ENCODE measurements at places on chromosomes 13 and 19. TPM values are rescaled to one million over a fixed set of nuclear protein-coding genes. Genes with fewer than 3 reads are reported as not detected.

YJEFN3 gene
- 0.27 TPM for total RNA-seq

HS6ST3 gene
- total RNA-seq, result 2.5 TPM

NPAS1 gene
- total RNA-seq, result not detected

LAIR2 gene
- not detected for total RNA-seq

FGF14 gene
- total RNA-seq, result under 0.01 TPM

ZNF544 gene
- total RNA-seq, result 54.0 TPM

ALOX5AP gene
- total RNA-seq, result not detected

SOX1 gene
- not detected for total RNA-seq

GPC6 gene
- total RNA-seq, result 0.13 TPM

FAM216B gene
- not detected for total RNA-seq

FCHO1 gene
- 0.93 TPM for total RNA-seq

COG6 gene
- total RNA-seq, result 25.3 TPM

ZNF610 gene
- 3.1 TPM for total RNA-seq

IGFL1 gene
- not detected for total RNA-seq

TMTC4 gene
- 36.3 TPM for total RNA-seq

PODNL1 gene
- total RNA-seq, result 0.53 TPM

MAG gene
- not detected for total RNA-seq

NTF4 gene
- not detected for total RNA-seq

PRR19 gene
- total RNA-seq, result 0.50 TPM

LILRB2 gene
- not detected for total RNA-seq

OR10H1 gene
- not detected for total RNA-seq

CAMSAP3 gene
- 0.13 TPM for total RNA-seq

ZNF560 gene
- total RNA-seq, result 0.07 TPM

KIR3DL1 gene
- not detected for total RNA-seq

DNAJC15 gene
- total RNA-seq, result 15.7 TPM

OR4F17 gene
- total RNA-seq, result not detected

FGF9 gene
- total RNA-seq, result not detected

TBC1D4 gene
- 74.3 TPM for total RNA-seq

MYBPC2 gene
- not detected for total RNA-seq

SEMA6B gene
- 116 TPM for total RNA-seq

ZNF230 gene
- total RNA-seq, result 3.4 TPM

FGF22 gene
- not detected for total RNA-seq

LMTK3 gene
- total RNA-seq, result 0.22 TPM

POLR1D gene
- total RNA-seq, result 151 TPM

UPK1A gene
- total RNA-seq, result not detected

RASIP1 gene
- total RNA-seq, result 82.9 TPM

UBE2L5 gene
- total RNA-seq, result not detected

PLVAP gene
- 3.6 TPM for total RNA-seq

CNN2 gene
- 181 TPM for total RNA-seq

EPS8L1 gene
- total RNA-seq, result 10.5 TPM

ZNF550 gene
- total RNA-seq, result 6.0 TPM

LRRC25 gene
- not detected for total RNA-seq

SHC2 gene
- total RNA-seq, result 1.7 TPM

ZNF616 gene
- total RNA-seq, result 10.2 TPM

DHDH gene
- not detected for total RNA-seq

FBN3 gene
- not detected for total RNA-seq

FAM124A gene
- total RNA-seq, result 23.3 TPM

SRRM5 gene
- total RNA-seq, result 0.27 TPM

FUT1 gene
- 5.5 TPM for total RNA-seq

S1PR4 gene
- total RNA-seq, result 0.27 TPM

SCEL gene
- total RNA-seq, result not detected

ZNF555 gene
- 6.0 TPM for total RNA-seq

ZNF441 gene
- 7.2 TPM for total RNA-seq

CALR3 gene
- total RNA-seq, result 0.13 TPM

EXOC3L2 gene
- total RNA-seq, result 1.7 TPM

ZNF625 gene
- 13.3 TPM for total RNA-seq

Data from thoracic aorta endothelial cell (primary cell).